Activated T-cell treated with anti-CD3 and anti-CD28 coated beads for 48 hours (primary cell): ENCODE measurements at places on chromosomes 7 and 10.

DNA sequence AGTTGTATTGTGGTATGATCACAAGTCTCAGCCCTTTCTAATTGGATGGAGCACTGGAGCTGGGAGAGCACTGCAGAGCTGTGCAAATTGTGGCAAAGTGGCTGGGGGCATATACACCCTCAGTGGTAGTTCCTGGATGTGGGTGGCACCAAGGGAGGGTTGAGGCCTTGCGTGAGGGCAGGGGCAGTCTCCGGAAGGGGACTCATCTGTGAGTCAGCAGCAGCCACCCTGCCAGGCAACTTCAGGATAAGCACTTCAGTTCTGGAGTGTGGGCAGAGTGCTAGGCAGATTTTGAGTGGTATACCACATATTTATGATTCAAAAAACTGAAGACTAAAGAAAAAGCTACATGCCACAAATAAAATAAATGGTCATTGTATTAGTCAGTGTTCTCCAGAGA, 210.5 kb downstream of the ETV1 start:
- DNase-seq, result no peak

GRCh38 chr10:132542086-132542775, 4.6 kb downstream of the INPP5A start:
- DNase-seq, result no peak

DNA sequence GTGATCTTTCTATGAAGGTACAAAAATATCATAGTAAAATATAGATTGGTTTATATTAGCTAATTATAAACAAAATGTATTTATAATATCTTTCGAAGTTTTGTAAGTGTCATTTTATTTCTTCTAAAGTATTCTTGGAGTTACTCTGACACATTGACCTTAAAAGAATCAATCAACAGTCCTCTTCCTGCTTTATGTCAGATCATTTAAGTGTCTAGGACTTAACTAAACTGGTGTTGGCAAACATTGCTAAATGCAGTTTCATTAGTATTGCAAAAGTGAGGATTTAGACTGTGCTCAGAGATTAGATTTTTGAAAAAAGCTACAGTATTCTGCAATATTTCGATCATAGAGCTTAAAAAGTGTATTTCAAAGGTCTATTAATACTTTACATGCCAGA, 10.3 kb downstream of the GLCCI1 start:
- DNase-seq, result no peak

DNA sequence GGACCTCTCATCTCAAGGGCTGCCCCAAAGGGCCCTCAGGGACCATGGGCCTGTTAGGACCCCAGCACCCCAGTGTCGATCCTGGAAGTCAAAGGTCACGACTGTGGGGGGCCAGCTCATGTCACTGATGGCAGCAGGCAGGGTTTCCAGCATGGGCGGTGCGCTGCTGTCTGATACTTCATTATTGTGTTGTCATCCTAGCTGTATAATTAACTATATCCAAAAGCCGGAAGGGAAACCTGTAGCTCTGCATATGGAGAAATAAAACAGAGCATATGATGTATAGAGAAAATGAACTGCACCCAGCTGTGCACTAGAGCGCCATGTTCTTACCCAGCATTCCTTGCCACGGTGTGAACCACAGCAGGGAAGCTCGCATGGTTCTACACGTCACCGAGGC, 196.3 kb downstream of the EBF3 start:
- no peak for DNase-seq

- no peak for DNase-seq
Observed at GRCh38 chr10:117425974-117426566, 50.8 kb upstream of the PDZD8 start.

- no peak for DNase-seq
Observed at GRCh38 chr7:118195837-118196474, 12.0 kb downstream of the LSM8 start.

DNA sequence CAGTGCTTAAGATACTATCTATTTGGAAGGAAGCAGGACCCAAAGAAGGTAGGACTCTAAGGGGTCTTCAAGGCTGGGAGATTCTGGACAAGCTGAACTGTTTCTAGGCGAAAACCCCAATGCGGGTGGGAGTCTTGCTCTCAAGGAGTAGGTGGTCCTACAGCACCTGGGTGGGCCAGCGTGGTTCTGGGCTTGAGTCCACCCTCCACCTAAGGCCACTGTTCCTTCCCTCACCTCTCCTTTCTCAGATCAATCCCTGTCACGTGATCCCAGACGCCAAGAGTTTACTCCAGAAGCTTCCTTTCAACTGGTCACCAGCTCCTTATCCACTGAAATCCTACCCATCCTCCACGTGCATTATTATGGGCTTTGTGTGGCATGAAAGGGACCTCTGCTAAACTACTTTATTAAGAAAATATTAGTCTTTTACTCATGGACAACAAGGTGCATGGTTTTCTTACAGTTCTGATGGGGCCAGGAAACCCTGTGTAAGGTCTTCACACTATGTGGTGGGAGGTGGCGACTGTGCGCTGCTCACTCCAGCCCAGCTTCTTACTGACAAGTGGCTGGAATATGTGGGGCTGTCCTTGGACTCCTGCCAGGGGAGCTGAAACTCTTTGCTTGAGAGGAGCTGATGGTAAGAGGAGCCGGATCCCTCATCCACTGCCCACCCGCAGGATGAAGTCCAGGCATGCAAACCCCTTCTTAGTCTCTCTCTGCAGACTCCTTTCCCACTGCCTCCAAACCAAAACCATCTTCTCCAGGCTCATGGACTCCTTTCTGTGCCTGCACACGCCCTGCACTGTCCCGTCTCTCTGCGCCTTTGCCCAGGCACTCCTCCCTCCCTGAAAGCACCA, 1.6 kb downstream of the ZNF746 start:
- no peak for DNase-seq
